ENCODE measurements at places on chromosomes 6 and 20.

GRCh38 chr6:104686550-104687175 is 173.1 kb downstream of the HACE1 start:
- no peak for DNase-seq

GRCh38 chr6:33761581-33761921 is 14.8 kb upstream of the IP6K3 start:
- DNase-seq: no peak

- no peak for DNase-seq
Measured at GRCh38 chr6:25202504-25202903, 76.7 kb upstream of the CARMIL1 start.

DNA sequence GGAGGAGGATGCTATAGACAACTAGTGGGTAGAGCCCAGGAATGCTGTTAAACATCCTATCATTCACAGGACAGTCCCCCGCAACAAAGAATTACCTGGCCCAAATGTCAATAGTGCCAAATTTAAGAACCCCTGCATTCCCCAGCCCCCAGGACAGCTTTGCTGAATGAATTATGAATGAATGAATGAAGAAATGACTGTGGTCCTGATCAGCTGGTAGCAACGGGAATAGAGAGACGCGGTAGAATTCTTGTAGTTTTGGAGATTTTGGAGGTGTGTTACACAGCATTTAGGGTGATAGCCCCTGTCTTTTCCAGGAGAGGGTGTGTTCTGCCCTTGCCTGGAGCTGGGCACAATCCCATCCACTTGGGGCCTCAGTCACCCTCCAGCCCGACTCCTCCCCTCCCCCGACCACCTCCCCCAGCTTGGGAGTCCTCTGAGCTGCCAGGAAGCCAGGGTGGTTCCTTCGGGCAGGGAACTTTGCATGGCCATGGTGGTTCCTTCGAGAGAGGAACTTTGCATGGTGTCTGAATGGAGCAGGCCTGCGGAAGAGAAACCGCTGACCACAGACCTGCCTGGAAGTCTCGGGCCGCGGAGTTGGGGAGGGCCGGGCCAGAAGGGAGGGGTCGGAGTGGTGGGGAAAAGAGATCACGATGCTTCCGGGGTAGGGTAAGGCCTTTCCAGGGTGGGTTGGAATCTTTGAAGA is 1.0 kb upstream of the HCK start:
- DNase-seq: no peak

DNA sequence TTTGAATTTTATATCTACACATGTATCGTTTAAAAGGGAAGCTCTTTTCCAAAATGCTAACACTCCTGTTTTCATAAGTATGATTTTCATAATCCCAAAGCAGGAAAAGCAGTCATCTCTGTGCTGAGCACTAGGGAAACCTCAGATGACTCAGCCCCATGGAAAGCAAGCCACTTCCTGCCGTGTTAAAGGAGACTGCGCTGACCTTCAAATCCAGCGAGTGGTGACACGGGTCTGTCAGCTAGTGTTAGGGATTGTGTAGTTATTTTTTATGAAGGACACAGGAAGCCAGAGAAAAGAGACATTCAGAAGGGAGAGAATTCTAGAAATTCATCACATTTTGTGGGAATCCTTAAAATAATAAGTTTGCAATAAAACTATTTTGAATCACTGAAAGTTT is 57.0 kb upstream of the CD93 start:
- no peak for DNase-seq

DNA sequence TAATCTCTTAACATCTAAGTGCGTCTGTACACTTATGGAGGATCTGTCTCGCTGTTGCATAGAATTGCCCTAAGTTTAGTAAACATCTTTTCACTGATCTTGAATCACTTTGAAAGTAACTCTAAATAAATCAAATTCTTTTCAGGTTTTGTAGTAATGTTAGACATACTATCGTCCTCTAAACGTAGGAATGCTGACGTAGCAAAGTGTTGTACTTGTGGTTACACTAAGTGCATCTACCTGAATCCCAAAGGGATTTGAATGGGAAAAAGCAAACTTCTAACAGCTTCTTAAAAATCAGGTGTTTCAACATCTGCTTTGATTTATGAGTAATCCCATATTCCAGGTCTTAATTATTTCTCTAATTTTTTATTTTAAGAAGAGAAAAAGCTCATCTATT is 49.8 kb downstream of the MAP7 start:
- DNase-seq: no peak

- no peak for DNase-seq
Measured at GRCh38 chr6:159998538-159998937, 29.7 kb downstream of the IGF2R start.

DNA sequence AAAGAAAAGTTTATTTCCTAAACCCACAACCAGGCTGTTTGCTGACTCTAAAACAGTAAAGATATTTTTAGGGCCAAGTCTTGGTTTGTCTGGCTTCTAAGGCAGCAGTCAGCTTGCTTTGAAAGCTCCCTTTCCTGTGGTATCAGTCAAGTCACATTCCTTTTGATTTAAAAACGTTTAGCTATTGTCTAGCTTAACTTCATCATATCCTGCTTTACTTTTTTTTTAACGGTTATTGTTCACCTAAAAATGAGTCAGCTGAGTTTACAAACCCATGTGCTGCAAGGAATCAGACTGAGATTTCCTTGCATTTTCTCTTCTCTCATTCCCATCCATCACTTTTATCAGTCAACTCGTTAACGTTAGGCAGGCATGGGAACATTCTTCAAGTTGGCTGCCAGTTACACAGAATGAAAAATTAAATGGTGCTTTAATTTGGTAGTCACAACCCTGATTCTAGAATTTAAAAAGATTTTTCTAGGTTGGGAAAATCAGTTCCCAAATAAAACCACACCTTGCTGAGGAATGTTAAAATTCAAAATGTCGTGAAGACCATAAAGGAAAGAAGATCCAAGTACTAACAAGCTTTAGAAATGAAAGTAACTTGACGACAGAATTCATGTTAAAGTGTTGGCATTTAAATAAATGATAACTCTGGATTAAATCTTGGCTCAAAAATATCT is 45.9 kb downstream of the ELOVL5 start:
- no peak for DNase-seq

GRCh38 chr6:36958775-36959554 is 4.4 kb downstream of the PI16 start:
- no peak for DNase-seq

DNA sequence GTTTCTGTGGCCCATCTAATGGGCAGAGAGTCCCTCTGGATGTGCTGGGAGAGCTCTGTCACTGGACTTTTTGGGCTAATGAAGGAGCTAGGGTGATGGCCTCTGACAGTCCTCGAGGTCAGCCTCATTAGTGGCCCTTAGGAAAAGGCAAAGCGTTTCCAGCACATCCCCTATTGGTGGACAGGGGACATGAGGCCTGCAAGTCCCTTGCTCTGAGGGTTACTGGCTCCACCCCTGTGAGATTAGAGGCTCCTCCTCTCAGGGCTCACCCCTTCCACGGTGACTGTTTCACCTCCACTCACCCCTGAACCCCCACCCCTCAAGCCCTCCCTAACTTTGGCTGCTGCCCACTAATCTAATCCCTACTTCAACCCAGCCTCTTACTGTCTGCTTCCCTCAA is 12.8 kb upstream of the FANCE start:
- no peak for DNase-seq

GRCh38 chr6:90936286-90936685 is 349.4 kb upstream of the MAP3K7 start:
- DNase-seq: no peak

- no peak for DNase-seq
Measured at GRCh38 chr6:131755597-131755996, 44.8 kb upstream of the CTAGE9 start.

GRCh38 chr6:40585651-40586269 is 1.4 kb downstream of the LRFN2 start:
- DNase-seq: no peak

- no peak for DNase-seq
Measured at GRCh38 chr6:33201147-33201545, 479 bp downstream of the SLC39A7 start.

DNA sequence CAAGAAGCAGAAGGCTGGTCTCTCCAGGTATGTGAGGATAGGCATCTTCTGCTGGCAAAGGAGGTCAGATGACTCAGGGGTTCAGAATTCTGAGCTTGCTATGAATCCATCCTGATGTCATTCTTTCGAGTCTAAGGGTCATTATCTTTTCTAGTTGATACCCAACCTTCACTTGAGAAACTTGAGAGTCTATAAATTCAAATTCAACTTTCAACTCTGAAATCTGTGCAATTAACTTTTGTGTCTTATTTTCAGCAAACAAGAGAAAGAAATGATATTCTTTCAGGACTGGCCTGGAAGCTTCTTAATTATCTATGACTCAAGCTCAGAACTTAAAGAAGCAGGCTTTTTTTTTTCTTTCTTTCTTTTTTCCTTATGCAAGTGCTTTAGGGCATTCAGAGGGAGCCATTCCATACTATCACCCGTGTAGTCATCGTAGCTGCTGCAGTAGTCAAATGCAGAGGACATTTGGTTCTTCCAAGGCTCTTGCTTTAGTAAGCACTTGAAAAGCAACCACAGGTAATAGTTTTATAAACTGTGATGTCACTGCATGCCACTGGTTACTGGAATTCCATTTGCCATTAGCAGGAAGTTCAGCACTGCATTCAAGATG is 93.0 kb downstream of the ADTRP start:
- DNase-seq: no peak

Measured in iPS DF 6.9 (cell line).